ENCODE measurements at places on chromosomes 13 and 19.

DNA sequence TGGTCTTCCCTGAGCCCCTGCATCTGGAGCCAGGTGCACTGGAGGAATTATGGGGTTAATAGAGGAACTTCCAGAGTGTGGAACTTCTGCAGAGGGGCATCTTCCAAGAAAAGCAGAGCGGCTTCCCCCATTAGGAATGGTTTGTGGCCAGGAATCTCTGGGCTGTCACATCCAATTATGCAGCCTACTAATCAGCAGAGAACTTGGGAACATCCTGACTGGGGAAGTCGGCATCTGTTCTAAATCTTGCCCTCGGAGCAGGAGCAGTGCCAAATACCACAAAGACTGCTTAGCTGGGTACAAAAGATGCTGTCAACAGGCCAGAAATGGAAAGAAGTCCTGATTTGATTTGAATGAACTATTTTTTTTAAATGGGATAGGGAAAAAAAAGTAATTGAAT is 435.1 kb downstream of the ZNF536 start:
- DNase-seq: no peak

DNA sequence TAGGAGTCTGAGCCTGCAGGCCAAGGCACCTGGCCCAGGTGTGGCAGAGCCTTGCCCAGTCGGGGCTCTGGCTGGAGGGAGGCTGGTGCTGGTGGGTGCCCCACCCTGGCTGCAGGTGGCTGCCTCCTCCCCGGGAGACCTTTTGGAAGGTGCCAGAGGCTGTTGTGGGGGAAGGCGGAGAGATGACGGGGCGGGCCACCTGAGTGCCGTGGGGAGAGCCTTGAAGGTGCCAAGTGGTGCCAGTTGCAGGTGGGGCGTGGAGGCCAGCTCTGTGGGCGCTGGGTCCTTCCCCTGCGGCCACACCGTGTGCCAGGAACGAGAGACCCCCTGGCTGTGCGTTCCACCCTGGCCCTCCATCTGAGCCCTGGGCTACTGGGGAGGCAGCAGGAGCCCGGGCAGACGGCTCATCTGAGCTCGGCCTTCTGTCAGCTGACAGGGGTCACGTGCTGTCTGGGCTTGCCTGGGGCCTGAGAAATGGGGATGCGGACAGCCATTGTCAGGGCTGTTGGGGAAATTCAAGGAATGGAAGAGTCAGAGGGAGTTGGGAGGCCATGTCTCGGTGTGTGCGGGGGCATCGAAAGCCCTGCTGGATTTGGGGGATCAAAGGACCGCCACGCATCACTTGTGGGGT is 20.9 kb downstream of the CEBPA start:
- no peak for DNase-seq

GRCh38 chr13:106322628-106323027 is 212.8 kb downstream of the EFNB2 start:
- DNase-seq: no peak

- no peak for DNase-seq
Measured at GRCh38 chr13:55440465-55441085, 1700.1 kb upstream of the PRR20A start.

GRCh38 chr13:32984857-32985626 is 31.2 kb upstream of the KL start:
- peak; percentile 96 for DNase-seq

GRCh38 chr13:27359199-27359821 is 65.1 kb upstream of the GTF3A start:
- peak; percentile 47 for DNase-seq

DNA sequence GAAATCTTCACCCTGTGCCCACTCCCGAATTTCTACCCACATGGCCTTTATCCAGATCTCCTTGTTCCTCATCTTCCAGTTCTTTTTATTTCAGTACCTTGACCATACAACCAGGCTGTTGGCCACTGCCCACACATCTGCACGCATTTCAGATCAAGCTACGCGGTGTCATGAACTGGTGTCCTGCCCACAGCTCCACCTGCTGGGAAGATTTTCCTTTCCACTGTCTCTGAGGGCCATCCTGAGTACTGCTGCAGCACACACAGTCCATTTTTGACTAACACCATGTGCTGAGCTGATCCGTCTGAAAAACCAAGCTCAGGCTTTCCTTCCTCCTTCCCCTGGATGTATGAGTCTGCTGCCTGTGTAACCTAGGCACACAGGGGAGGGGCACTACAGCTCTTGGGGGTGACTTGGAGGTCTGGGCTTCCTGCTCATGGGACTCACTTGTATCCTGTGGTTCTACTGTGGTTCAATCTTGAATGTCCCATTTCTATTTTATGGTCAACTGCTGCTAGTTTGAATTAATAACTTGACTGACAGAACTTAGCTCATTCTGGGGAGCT is 71.9 kb downstream of the WASF3 start:
- DNase-seq: peak; percentile 8

DNA sequence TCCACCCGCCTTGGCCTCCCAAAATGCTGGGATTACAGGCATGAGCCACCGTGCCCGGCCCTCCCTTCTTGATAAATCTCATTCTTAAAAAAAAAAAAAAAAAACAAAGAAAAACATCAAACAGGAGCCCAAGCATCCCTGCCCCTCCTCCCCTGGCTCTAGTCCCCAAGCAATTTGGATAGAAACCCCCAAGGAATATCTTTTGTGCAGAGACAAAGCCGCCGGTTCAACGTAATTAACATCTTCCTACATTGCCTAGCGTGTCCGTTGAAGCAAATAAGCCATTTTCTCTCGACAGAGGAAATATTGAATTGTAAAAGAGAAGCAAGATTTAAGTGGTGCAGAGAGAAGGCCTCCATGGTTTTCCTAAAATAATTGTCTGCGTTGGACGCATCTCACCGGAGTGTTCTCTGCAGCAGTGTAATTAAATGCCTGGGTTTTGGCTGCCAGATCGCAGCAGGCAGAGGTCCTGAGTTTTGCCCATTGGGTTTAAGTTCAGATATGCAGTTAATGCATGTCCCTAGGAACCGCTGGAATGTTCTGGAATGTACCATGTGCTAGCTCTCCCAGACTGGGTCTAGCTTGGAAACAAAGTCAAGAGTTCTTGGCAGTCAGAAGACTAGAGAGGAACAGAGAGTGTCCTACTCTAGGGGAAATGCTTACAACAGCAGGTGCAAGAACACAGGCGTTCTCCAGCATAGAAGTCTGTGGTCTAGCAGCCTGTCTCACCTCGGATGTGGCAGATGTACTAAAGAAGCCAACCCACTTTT is 30.8 kb downstream of the PIN1 start:
- DNase-seq: peak; percentile 22

GRCh38 chr13:97191142-97191541 is 31.0 kb upstream of the MBNL2 start:
- no peak for DNase-seq

Measured in NCI-H146 (cell line).